ENCODE measurements at places on chromosomes 1 and 21.

GRCh38 chr1:183998045-183998444 lies 39.5 kb downstream of the COLGALT2 start:
- DNase-seq = no peak

DNA sequence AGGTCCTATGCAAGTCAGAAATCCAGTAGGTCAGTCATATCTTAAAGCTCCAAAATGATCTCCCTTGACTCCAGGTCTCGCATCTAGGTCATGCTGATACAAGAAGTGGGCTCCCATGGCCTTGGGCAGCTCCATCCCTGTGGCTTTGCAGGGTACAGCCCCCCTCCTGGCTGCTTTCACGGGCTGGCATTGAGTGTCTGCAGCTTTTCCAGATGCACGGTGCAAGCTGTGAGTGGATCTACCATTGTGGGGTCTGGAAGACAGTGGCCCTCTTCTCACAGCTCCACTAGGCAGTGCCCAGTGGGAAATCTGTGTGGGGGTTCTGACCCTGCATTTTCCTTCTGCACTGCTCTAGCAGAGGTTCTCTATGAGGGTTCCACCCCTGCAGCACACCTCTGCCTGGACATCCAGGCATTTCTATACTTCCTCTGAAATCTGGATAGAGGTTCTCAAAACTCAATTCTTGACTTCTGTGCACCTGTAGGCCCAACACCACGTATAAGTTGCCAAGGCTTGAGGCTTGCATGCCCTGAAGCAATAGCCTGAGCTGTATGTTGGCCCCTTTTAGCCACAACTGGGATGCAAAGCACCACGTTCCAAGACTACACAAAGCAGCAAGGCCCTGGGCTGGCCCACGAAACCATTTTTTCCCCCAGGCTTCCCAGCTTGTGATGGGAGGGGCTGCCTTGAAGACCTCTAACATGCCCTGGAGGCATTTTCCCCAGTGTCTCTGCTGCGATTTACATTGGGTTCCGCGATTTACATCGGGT lies 472.7 kb downstream of the NPHP4 start:
- DNase-seq = no peak

GRCh38 chr1:201539561-201540431 lies 869 bp downstream of the NAV1 start:
- no peak for DNase-seq

DNA sequence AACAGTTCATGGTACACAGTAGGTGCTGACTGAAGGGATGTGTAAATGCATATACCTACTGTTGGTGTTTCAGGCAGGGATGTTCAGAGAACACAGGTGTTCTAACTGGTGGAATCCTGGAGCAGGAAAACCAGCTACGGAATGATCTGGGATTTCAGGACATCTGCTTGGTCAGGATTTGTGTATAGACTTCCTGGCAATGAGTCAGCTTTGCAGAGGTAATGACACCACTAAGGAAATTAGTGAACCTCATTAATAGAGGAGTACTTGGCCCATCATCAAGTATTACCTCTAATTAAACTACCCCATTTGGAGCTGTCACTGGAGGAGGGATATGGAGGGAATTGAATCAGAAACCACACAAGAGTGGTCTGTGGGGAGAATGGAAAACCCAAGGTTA lies 7.3 kb downstream of the MRPL37 start:
- no peak for DNase-seq

- DNase-seq = no peak
These were observed 3.0 kb downstream of the TP53BP2 start for GRCh38 chr1:223842784-223843183.

GRCh38 chr1:10494418-10494753 lies 19.6 kb downstream of the PEX14 start:
- no peak for DNase-seq

DNA sequence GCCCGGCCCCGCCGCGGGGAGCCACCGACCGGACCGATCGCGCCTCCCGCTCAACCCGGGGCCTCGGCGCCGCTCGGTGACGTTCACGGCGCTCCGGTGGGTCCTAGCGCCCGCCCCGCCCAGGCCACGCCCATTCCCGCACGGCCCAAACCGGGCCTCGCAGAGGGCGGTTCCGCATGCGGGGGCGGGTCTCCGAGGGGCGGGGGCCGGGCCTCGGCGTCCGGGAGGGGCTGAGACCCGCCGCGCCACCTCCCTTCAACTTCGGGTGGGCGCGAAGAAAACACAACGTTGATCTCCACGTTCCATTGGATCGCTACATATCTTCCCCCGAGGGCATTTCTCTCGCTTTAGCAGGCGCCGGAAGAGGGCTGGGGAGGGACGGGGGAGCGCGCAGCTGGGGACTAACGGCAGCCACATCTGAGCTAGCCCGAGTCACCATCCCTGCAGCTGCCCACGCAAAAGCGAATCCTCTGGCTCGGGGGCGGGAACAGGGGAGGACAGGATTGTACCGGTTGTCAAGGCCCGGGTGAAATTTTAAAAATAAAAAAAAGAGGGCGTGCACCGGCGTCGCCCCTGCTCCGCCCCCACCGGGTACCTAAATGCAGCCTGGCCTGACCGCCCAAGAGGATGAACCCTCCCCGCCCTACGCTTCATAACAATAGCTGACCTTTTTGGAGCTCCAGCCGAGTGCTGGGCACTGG lies at the start of gene MAD2L2:
Gene MAD2L2 (minus strand): TSS at position 78 of the 701 bp plus-strand sequence. CDS start 547 bp downstream, outside the sequence.
- DNase-seq = peak; percentile 81
